Nucleus accumbens (tissue), 56 donors: ENCODE measurements at places on chromosomes 6 and 20.
A peak's percentile ranks its signal among the peaks of the same experiment; 100 is the strongest.

GRCh38 chr6:85008296-85009009, 244.1 kb upstream of the TBX18 start:
- DNase-seq: no peak

DNA sequence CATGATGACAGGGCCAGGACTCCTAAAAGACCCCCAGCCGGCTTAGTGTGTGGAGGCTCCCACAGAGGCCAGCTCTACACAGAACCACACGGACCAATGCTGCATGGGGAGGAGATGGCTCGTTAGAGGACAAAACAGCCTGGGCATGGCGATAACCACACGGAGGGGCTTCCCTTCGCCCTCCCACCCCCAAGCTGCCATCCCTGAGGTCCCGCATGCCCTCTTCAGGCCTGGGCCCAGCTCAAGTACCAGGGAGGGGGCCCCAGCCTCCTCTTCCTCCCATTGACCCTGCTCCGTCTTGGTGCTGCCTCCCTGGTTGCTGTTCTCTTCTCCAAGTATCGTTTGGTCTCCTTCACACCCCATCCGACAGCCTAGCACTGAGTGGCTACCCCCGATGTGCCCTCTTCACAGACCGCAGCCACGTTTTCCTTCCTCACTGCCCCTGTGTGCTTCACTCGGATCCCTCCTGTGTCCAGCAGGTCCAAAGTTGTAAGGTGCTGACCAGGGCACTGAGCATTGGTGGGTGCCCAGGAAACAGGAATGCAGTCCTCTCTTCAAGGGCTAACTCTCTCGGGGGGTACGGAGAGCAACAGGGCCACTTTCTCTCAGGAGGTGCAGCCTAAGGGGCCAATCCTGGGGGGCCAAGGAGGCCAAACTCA, 9.6 kb upstream of the MLN start:
- no peak for DNase-seq

- peak; percentile 17 for DNase-seq
These were observed 48.4 kb downstream of the EZR start for GRCh38 chr6:158770533-158771330.

DNA sequence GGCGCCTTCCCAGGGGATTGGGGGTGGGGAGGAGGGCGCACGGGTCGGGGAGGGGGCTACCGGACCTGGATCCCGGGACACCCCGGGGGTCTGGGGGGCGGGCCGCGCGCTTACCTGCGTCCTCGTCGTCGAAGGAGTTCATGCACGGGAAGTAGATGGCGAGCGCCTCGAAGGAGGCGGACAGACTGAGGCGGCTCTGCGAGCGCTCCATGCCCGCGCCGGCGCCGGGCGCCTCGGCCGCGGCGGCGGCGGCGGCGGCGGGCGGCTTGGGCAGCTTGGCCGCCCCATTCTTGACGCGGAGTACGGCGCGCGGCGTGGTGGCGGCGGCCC, 320 bp downstream of the RIMS4 start:
- no peak for DNase-seq

DNA sequence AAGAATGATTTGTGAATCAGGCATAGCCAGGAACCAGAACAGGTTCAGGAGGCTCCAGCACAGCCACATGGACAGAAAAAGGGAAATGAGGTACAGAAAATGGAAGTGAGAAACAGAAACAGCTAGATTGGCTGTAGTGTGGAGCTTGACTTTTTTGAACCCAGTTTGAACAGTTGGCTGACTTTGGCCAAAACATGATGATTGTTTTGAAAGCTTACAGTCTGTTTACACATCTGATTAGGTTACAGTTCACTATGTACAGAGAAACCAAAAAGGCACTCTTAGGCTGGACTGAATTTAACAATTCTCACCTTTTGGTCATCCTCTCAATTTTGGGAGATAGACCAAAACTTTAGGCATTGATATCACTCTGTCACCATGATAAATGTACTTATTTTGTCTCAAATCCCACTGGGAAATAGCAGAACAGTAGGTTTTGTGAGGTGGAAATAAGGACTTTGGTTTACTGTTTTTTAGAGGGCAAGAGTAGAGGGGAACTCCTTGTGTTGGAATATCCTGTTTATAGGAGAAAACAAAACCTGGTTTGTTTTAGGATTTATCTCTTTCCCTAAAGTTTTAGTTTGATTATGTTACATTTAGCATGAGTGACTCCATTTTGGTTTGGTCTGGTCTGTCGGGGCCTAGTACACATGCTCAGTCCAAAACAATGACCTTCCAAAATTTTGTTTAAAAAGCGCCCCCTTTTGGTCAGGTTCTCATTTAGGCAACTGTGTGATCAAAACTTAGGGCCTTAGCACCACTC, 123.1 kb downstream of the OLIG3 start:
- no peak for DNase-seq

DNA sequence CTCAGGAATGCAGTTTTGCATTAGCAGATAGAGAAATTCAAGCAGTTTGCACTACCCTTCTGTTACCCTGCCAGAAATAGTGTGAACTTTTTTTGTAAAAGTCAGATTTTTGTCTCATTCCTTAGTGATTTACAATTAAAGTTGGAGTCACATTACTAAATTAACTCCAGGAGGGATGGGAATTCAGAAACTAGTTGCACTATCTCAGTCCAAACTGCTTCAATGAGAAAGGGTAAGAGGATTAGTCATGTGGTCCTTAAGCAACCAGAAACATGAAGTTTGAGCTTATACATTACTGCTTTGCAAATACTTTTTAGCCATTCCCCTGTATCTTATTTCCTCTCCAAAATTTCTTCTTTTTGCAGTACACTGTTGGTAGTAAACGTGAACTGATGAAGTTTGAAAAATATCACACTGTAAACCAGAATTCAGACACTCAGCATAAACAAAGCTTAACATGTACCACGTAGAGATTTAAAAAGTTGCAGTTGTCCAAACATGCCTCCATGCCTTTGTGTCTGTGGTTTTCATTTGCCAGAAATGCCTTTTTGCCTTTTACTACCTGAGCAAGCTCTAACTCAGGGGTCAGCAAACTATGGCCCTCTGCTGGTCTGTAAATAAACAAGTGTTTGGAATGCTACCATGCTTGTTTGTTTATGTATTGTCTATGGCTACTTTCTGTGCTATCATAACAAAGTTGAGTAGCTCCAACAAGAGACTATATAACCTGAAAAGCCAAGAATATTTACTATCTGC, 49.7 kb downstream of the TP53INP2 start:
- DNase-seq: no peak

- no peak for DNase-seq
These were observed 59.5 kb upstream of the MYO6 start for GRCh38 chr6:75689576-75689975.

DNA sequence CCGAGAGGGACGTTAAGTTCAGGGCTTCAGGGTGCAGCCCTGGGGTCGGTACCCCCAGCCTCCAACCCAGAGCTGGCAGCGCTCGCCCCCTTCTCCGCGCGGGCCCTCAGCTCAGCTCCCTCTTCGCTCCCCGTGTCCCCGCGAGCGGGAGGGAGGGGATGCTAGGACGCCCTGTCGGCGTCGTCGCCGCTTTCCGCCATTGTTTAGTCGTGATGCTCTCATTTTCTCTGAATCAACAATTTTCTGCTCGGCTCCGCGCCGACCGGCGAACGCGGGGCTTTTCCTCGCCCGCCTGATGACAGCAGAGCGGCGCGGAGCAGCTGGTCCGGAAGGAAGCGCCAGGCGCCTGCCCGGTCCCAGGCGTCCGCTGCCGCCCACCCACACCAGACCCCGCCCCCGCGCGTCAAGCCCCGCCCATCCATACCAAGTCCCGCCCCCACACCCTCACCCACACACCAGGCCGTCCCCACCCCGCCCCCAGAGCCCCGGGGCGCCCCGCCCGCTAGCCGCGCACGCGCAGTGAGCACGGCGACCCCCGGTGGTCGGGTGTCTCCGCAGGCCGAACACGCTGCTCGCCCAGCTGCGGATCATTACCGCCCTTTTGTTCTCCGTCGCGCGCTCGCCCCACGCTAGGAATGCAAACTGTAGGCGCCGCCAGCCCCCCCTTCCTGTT, 50.1 kb upstream of the SLC32A1 start:
- peak; percentile 63 for DNase-seq

DNA sequence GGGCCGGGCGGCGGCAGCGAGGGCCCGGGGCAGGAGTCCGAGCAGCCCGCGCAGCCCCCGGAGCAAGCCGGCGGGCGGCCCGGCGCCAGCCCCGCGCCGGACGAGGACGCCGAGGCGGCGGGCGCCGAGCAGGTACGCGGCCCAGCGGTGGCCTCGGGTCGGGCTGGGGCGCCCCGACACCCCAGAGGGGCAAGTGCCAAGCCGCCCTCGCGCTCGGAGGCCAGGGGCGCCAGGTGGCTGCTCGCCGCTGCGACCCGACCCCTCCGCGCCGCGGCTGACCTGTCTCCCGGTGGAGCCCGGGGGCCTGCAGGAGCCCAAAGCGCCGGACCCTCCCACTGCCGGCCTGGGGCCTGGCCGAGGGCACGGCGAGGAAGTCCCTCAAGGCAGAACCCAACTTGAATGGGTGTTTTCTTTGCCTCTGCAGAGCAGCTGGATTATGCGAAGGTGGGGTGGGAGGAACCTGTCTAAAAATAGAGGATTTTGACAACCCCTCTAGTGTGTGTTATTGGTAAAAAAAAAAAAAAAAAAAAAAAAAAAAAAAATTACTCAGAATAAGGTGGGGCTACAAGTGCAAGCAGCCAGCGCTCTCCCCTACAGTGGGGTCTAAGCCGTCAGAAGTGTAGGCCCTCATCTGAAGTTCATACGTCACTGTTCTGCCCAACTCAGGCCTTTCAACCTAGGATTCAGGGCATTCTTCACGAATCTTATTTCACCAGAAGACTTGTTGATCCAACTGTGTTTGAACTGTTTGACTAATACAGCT, 609 bp downstream of the OGFRL1 start:
- DNase-seq: no peak

DNA sequence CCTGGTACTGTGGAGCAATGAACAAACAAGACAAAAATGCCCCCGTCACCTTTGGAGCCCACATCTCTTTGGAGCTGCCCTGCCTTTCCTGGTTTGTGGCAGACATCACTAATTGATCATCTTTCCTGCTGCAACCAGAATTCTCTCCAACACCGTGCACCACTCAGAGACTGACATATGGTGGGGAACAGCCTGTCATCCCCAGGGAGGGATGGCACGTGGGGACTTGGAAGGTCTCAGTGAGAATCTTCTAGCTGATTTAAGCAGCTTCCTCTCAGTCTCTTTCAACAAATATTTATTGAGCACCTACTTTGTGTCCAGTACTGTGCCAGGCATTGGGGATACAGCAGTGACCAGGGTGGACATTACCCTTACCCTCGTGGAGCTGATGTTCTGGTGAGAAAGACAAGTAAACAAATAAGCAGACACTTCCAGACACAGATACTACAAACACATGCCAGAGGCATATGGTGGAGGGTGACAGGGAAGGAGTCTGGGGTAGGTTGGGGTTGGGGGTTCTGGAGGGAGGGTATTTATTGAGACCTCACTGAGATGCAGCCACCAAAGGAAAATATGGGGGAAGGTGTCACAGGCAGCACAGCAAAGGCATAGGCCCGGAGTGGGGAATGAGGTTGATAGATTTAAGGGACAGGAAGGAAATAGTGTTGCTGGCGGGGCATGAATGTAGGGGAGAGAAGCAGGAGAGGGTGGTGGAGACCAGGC, 82.3 kb downstream of the CEBPB start:
- no peak for DNase-seq
